Brain (organoid and tissue), 16 donors: ENCODE measurements at places on chromosomes 16 and 17. TPM values are rescaled to one million over a fixed set of nuclear protein-coding genes. Genes with fewer than 3 reads are reported as not detected.

GRCh38 chr16:85924675-85925074 lies 25.7 kb downstream of the IRF8 start:
- no peak for DNase-seq

The EFNB3 gene
- 54.0 TPM for polyA plus RNA-seq

The GHDC gene
- 38.9 TPM for polyA plus RNA-seq

The KRT39 gene
- not detected for polyA plus RNA-seq

DNA sequence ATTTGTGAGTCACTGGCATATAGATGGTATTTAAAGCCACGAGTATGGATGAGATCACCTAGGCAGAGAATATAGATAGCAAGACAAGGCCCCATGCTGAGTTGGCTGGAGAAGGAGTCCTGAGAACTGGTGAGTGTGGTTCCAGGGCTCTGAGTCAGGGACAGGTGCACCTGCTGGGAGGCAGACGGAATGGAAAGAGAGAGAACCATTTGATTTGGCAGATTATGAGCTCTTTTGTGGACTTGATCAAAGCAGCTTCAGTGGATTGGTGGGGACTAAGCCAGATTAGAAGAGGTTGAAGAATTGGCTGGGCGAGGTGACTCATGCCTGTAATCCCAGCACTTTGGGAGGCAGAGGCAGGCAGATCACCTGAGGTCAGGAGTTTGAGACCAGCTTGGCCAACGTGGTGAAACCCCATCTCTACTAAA lies 4.3 kb upstream of the C16orf92 start:
- no peak for DNase-seq

GRCh38 chr16:79618041-79618691 lies 17.6 kb upstream of the MAF start:
- no peak for DNase-seq
